ENCODE measurements at places on chromosomes 5 and 9.

DNA sequence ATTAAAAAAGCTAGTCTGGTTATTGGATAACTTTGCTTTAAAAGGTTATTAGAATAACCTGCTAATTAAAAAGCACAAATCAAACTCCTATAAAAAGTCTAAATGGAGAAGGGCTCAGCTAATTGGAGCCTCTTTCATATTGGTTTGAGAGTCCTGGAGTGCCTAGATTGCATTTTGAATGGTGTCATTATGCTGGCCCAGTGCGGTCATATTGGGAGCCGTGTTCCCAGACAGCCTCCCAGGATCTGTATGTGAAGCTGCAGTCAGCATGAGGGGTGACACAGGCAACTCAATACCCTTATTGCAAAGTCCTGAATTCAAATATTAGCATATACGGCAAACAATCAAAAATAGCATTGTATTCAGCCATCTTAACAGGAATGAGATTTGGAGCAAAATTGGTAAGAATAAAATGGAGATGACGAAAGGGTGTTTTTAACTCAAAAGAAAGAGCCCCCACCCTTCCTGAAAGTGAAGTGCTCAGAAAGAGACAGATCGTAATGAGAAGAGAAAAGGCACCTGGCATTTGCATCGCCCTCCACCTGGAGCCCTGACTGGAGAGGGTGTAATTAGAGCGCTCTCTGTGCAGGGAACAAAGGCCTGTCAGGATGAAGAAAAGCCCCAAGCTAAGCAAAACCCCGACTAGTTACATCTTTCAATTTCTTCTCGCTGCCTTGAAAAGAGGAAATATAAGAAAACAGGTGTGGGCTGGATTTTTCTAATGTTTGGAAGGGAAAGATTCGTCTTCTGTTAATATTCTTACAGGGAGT, 621.0 kb upstream of the ADAMTS16 start:
- no peak for DNase-seq

GRCh38 chr5:171312129-171312974, 3.3 kb downstream of the TLX3 start:
- no peak for DNase-seq

DNA sequence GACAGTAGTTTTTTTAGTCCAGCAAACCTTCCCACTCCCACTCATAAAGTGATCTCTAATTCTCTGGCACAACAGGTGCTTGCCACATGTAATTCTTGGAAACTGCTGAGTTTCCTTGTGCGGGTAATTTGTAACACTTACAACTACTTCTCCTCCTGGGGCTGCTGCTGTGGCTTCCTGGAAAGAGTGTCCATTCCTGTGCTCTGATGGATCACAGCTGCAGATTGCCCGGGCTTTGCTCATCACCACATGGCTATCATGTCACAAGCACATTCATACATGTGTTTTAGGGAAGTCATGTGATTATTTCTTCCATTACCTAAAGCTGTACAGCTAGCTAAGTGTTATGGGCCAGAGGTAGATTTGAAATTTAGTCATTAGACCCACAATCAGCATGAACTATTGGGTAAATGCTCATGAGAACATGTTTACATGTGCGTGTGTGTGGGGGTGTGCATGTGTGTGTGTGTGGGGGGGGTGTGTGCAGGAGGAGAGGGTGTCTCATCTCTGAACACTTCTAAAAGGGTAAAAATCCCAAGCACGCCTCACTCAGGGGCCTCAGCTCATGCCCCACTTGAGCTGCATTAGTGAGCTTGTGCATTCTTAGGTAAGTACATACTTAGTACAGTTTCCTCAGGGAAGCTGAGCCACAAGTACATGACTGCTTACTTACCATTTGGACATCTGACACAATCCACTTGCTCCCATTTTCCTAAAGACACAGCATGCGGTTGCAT, 118.1 kb upstream of the CCDC112 start:
- peak; percentile 97 for DNase-seq

DNA sequence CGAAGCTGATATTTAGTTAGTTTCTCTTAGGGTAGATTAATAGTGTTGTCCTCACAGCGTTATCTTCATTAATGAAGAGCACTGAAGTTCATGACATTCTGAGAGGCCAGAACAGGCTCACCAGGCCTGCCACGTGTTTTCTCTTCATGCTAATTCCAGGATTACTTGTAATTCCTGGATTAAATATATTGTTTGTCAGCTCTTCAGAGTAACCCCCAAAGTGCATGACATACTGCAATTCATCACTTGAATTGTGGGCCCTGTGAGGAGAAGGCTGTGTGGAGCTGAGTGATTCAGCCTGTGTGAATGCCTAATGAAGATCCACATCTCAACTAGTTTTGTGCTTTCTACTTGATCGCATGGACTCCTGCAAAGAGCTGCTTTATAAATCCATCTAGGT, 401.0 kb upstream of the ADAMTSL1 start:
- DNase-seq, result no peak

DNA sequence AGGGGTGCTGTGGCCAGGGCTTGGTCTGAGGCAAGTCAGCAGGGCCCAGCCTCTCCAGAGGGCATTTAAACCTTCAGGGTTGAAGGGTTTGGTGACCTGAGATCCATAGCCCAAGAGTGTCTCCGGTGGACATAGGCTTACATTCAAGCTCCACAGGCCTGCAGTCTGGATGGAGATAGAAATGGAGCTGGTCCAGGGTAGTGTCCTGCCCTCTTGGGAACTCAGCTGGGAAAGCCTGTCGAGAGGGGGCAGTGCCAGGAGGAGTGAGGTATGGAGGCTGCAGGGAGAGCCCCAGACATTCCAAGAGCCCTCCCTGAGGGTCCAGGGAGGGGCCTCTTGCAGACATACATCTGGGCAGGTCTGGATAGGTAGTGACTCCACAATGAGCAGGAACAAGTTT, 177.0 kb upstream of the MVB12B start:
- no peak for DNase-seq

GRCh38 chr5:80466669-80467485, 21.0 kb upstream of the FAM151B start:
- peak; percentile 22 for DNase-seq

- DNase-seq, result no peak
These were observed 31.7 kb upstream of the PRXL2C start for GRCh38 chr9:96686638-96687335.

GRCh38 chr5:136809382-136809781, 444.0 kb upstream of the TRPC7 start:
- no peak for DNase-seq

DNA sequence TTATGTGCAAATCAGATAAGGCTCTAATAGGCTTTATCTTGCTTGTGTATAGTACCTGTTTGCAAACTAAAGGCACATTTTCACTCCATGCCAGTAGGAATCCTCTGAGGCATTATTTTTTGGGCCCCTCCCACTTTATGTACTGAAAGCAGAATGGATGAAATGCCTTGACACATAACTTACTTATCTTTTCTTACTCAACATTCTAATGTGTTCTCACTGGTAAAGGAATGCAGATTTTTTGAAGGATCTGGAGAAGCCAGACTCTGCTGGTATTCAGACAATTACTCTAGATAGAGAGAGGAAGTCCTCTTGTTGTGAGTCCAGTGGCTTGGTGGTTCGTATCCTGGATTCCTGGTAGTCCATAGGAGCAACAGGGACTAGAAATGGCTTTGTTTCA, 336.7 kb downstream of the CCDC171 start:
- no peak for DNase-seq

DNA sequence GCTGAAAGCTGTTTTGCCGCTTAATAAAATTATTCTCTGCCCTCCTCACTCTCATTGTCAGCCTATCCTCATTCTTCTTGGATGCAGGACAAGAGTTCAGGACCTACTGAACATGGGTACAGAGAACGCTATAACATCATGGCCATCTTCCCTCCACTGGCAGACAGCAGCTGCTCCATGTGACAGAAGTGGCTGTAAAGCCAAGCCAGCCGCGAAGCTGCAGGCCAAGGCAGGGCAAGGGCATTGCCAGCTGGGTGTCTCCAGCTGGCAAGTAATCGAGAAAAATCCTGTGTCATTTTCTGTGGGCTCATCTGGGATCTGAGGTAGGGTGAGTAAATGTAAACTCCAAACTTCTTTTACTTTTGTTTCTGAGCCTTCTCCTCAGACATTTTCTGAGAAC, 84.8 kb downstream of the SLC25A46 start:
- DNase-seq, result peak; percentile 24
